ENCODE measurements at places on chromosomes 12 and 14.
A peak's percentile ranks its signal among the peaks of the same experiment; 100 is the strongest.

- DNase-seq: no peak
Measured at GRCh38 chr14:23359722-23360447, 5.1 kb downstream of the EFS start.

DNA sequence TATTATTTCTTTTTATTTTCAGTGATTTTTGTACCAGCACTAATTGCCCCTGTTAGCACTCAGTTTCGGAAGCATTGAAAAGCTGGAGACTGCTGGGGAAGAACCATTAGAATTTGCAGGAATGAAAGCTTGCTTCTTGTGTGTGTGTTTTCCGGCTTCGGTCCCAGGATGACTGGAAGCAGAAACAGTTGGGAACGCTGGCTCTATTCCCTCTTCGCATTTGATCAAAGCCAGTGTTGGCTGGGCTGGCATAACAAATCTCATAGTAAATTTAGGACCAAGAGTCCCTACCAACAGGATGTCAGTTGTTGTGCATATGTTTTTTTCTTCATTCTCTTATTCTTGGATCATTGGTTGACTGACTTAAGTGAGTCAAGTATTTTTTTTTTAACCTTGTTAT is 53.6 kb upstream of the TRAF3 start:
- no peak for DNase-seq

- DNase-seq: no peak
Measured at GRCh38 chr12:50058743-50059312, 1.4 kb downstream of the ASIC1 start.

- DNase-seq: no peak
Measured at GRCh38 chr14:94650806-94651805, 38.9 kb downstream of the SERPINA3 start.

DNA sequence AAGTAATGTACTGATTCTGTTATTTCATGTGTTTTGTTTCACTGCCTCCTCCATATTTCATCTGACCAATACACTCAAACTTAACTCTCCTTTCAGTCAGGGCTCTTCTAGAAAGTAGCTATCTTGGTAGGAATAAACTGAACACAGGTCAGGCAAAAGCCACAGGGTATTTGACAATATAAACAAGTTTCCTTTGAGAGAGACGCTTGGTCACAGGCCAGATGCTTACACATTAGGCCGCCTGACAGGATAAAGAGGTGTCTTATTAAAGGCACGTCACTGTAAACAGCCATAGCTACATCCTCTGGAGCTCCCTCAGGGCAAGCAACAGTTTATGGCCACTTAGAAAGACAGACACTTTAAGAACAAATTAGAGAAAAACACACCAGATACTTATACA is 607.5 kb downstream of the SLC6A15 start:
- DNase-seq: no peak

- DNase-seq: no peak
Measured at GRCh38 chr14:98994561-98994960, 277.4 kb downstream of the BCL11B start.

DNA sequence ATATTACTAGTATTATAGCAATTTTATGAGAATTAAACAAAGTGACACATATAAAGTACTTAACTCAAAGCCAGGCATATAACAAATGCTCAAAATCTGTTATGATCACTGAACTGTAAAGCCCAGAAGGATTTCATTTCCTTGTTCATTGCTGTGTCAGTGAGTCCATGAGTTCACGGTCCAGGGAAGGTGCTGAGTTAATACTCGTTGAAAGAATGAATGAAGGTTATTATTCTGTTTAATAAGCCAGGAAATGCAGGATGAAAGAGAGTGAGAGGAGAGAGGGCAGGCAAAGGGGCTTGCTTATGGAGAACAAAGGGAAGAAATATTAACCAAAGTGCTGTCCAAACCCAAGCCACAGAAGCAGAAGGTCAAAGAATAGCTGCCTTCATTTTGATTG is 40.2 kb upstream of the NT5DC3 start:
- peak; percentile 28 for DNase-seq

DNA sequence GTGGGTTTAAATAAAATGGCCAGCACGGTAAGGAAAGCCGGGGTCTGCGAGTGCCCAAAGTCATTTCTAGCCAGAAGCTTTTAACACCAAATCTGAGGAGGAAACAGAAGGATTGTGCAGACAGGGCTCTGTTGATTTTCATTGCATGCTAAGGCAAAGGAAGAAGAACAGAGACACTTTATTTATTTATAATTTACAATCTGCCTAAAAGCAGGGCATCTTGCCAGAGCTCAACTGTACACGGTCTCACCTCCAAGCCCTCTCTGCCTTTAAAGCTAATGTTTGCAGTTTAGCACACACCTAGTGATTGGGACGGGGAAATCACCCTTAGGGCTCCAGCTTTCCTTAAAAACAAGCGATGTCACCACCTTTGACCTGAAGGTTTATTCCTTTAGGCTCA is 4.0 kb downstream of the KCNA5 start:
- DNase-seq: no peak

- DNase-seq: no peak
Measured at GRCh38 chr12:110743571-110744093, 941 bp upstream of the PPP1CC start.

DNA sequence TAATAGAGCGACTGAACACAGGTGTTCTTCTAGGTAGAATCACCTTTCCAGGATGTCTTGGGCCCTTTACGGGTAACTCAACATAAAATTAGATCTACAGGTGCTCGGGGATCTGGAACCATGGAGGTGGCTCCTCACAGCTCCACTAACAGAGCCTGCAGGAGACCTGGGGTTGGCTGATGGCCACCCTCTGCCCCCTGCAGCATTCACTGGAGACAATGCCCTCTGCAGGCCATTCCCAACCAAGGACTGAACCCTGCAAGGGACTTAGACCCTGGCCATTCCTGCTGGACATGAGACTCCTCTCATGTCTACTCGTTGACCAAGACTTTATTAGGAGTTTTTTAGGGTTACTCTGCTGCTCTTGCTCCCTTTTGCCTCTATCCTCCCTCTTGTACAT is 58.5 kb upstream of the PPP4R3A start:
- no peak for DNase-seq

- DNase-seq: no peak
Measured at GRCh38 chr12:32074432-32074831, 32.2 kb upstream of the BICD1 start.

- no peak for DNase-seq
Measured at GRCh38 chr12:74441872-74442271, 95.8 kb upstream of the ATXN7L3B start.

- no peak for DNase-seq
Measured at GRCh38 chr12:57940915-57941164, 527 bp upstream of the ATP23 start.

DNA sequence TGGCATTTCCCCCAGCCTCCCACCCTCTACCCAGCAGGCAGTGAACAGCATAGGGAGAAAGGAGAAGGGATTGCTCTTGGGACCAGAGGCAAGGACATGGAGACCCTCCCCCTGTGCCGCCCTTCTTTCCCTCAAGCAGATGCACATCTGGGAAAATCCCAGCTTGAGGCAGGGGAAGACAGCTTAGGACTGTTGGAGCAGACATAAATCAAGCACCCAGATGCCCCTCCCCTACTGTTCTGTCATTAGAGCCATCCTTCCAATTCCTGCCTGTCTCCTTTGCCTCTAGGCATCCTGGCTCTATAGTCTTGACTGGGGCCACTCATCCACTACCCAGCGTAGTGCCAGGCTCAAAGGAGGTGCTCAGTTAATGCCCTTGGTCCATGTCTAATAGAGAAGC is 7.5 kb upstream of the CISTR start:
- no peak for DNase-seq

DNA sequence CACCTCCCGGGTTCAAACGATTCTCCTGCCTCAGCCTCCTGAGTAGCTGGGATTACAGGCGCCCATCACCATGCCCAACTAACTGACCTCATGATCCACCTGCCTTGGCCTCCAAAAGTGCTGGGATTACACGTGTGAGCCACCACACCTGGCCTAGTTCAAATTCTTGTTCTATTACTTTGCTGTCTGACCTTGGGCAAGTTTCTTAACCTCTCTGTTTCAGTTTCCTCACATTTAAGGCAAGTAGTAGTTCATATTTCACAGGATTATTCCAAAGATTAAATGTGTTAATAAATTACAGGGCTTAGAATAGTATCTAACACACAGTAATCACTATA is 10.9 kb downstream of the RXYLT1 start:
- no peak for DNase-seq

DNA sequence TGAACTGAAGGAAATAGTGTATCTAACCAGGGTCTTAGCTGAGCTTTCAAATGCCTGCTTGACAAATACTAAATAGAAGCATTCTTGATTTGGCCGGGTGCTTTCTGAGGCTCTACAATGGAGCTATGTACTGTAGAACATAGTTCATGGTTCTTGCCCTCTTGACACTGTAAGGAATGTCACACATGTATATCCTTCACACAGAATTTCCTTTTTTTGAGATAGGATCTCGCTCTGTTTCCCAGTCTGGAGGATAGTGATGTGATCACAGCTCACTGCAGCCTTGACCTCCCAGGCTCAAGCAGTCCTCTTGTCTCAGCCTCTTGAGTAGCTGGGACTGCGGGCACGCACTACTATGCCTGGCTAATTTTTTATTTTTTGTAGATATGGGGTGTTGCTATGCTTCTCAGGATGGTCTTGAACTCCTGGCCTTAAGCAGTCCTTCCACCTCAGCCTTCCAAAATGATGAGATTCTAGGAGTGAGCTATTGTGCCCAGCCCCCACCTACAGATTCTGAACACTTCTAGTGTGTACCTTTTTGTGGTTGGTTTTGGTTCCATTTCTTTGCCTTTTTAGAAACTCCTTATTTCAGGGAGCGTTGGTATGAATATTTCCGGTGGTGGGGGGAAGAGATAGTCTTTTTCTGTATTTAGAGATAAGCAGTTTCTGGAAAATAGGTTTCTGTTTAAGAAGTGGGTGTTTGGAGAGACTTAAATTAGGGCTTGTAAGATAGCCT is 4.2 kb downstream of the MLXIP start:
- no peak for DNase-seq

DNA sequence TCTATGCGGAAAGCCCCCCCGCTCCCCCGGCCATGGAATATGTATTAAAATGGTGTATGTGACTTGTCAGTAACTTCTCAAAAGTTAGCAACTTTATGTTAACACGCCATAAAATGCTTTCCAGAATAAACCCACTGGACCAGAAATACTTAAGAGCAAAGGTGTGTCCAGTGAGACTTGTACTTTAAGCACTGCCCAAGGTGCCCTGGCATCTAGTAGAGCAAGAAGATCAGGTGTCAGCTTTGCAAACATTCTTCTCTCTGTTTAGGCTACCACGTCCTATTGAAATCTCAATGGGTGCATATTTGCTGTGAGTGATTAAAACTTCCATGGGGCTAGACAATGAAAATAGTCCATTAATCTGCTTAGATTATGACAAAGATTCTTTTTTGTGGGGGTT is 201.2 kb downstream of the ESR2 start:
- no peak for DNase-seq

DNA sequence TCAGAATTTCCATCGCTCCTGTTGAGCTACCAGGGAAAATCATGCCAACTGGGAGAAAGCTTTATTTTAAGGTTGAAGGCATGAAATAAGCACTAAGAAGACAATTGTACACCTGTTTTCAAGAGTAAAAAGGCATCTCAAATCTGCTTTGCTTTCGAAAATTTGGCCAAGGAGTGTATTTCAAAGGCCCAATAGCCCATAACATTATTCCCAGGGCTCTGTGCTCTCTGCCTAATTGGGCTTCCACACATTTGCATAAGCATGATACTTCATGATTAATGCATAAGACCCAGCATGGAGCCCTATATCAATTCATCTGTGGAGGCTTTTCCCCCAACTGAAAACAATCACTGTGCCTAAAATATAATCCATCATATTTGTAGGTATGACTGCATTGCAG is 258.5 kb downstream of the NOVA1 start:
- no peak for DNase-seq

- DNase-seq: no peak
Measured at GRCh38 chr14:91866061-91866460, 1.3 kb downstream of the TC2N start.

All from GM20000 (cell line).